Metanephros (tissue), 2 donors: ENCODE measurements at places on chromosomes 7 and 10. TPM values are rescaled to one million over a fixed set of nuclear protein-coding genes. Genes with fewer than 3 reads are reported as not detected.

Gene CLRN3
- 6.5 TPM for total RNA-seq

Gene PNLIPRP3
- total RNA-seq, result not detected

Gene CCDC7
- 20.4 TPM for total RNA-seq

Gene SPDYE2B
- total RNA-seq, result not detected

Gene WNT2
- total RNA-seq, result 0.47 TPM

Gene OPN4
- not detected for total RNA-seq

Gene ITPRID1
- not detected for total RNA-seq

Gene ABCB4
- total RNA-seq, result 2.4 TPM

Gene ADAMTS14
- total RNA-seq, result 4.0 TPM

Gene HTR7
- total RNA-seq, result 1.4 TPM

Gene CTAGE15
- total RNA-seq, result 1.8 TPM

Gene HNRNPH3
- 61.4 TPM for total RNA-seq

Gene CALML3
- not detected for total RNA-seq

Gene IFIT1B
- 3.0 TPM for total RNA-seq

Gene PLA2G12B
- total RNA-seq, result 1.6 TPM

Gene BICC1
- 70.7 TPM for total RNA-seq

Gene SHTN1
- 5.3 TPM for total RNA-seq

Gene COBL
- total RNA-seq, result 22.5 TPM

Gene PSD
- total RNA-seq, result 11.7 TPM

Gene NUTM2E
- total RNA-seq, result 0.76 TPM

Gene CLDN3
- 79.3 TPM for total RNA-seq

Gene CFAP70
- 5.7 TPM for total RNA-seq

Gene WDR86
- total RNA-seq, result 93.8 TPM

Gene FGL2
- total RNA-seq, result 97.6 TPM

Gene ANK3
- 189 TPM for total RNA-seq

Gene SORCS1
- total RNA-seq, result 14.5 TPM

Gene WIPF3
- total RNA-seq, result 1.5 TPM

Gene ZNF488
- total RNA-seq, result 2.4 TPM

Gene GIMAP4
- total RNA-seq, result 24.2 TPM

Gene IFIT3
- total RNA-seq, result 12.9 TPM

Gene EGR2
- total RNA-seq, result 0.76 TPM

Gene TRIL
- 110 TPM for total RNA-seq

Gene PPP1R17
- total RNA-seq, result not detected

Gene RHBDD2
- 31.4 TPM for total RNA-seq

Gene PLXDC2
- total RNA-seq, result 48.1 TPM

Gene CAMK2B
- 6.1 TPM for total RNA-seq

Gene MYL7
- not detected for total RNA-seq

Gene SLC16A9
- total RNA-seq, result 15.4 TPM

Gene IKZF5
- 10.5 TPM for total RNA-seq

Gene SGPL1
- total RNA-seq, result 70.1 TPM

Gene ANKRD2
- total RNA-seq, result 1.6 TPM

Gene SRRT
- total RNA-seq, result 81.9 TPM

Gene STAM
- 30.5 TPM for total RNA-seq

Gene TLL2
- 0.53 TPM for total RNA-seq

Gene CYP2C19
- 0.18 TPM for total RNA-seq
